ENCODE measurements at places on chromosomes 1 and 21.

GRCh38 chr21:46540087-46540710, 64.7 kb downstream of the S100B start:
- no peak for DNase-seq

DNA sequence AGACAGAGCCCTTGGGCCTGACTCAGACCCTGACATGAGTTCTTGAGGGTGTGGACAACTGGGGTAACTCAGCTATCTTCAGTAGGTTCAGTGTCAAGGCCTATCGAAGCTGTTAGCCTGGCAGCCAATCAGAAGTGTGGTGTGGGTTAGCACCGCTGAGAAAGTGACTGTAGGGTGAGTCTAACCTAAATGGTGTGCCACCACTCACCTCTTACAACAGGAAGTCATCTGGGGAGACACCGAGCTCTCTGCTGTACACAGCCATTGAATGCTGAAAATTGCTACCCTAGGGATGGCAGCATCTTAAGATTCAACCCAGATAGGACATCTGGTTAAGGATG, 44.6 kb downstream of the RASSF5 start:
- peak; percentile 43 for DNase-seq

GRCh38 chr1:28113242-28113572, 24.8 kb upstream of the EYA3 start:
- DNase-seq, result no peak

- DNase-seq, result no peak
Observed at GRCh38 chr21:27333096-27333495, 366.2 kb upstream of the ADAMTS5 start.

GRCh38 chr1:206111271-206111927, 5.8 kb downstream of the AVPR1B start:
- DNase-seq, result no peak

GRCh38 chr1:230151924-230152468, 85.0 kb downstream of the GALNT2 start:
- DNase-seq, result no peak

DNA sequence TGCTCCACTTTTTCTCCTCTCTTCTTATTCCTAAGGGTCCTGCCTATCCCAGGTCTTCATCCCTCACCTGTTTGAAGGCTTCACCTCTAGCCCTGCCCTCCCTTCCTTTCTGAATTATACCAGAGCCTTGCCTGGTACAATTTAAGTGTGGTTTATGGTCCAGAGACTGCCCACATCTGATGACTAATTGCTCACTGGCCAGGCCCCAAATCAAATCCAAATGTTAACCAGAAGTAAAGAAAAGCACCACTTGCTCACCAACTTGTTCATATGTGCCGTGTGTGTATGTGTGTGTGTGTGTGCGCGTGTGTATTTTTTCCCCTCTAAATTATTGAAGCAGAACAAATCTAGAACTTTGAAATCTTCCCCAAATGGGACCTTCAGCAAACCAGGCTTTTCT, 26.4 kb downstream of the MYOM3 start:
- DNase-seq, result no peak

DNA sequence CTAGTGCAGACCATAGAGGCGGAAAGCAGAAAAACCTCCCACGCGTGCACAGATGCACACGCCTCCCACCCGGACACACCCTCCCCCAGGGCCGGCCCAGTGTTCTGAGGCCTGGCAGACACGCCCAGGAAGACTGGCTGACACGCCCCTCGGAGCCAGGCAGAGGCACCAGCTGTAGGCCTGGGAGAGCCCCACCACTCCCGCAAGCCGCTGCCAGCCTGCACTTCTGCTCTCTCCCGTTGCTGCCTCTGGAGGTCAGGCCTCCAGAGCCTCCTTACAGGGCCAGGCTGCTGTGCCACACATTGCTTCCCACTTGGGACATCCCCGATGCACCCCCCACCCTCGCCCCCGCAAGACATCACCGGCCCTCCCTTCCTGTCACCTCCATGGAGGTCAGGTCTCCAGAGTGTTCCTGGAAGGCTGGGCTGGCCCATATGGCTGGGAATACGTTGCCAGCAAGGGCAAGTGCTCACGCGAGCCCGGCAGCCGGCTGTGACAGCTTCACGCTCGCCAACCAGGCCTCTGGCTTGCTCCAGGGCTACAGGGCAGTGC, 40.4 kb downstream of the CASZ1 start:
- peak; percentile 46 for DNase-seq

DNA sequence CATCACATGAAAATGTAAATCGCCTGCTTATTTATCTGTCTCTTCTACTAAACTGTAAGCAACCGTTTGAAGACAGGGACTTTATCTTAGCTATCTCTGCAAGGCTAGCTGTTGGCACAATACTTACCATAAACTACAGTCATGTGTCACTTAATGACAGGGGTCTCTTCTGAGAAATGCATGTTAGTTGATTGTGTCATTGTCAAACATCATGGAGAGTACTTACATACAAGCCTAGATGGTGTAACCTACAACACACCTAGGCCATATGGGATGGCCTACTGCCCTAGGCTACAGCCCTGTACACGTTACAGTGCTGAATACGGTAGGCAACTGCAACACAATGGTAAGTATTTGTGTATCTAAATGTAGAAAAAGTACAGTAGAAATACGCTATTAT, 267.9 kb downstream of the SDCCAG8 start:
- DNase-seq, result no peak

- no peak for DNase-seq
Observed at GRCh38 chr1:22845398-22845935, 127.2 kb downstream of the LACTBL1 start.

DNA sequence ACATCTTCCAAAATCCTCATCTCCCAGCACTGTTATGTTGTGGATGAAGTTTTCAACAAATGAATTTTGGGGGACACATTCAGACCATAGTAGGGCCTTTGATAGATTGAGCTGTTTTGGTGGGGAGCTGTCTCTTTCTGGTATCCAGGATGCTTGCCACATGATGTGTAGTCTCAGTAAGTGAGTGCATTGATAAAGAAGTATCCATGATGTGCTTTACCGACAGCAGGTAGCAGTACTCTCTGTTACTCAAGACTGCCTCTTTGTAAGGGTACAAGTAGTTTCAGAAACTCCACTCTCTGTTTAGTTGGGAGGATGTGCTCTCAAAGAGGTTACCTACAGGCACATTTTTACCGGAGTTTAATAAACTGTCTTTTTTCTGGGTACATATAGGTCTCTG, 26.5 kb downstream of the DYRK1A start:
- DNase-seq, result no peak

DNA sequence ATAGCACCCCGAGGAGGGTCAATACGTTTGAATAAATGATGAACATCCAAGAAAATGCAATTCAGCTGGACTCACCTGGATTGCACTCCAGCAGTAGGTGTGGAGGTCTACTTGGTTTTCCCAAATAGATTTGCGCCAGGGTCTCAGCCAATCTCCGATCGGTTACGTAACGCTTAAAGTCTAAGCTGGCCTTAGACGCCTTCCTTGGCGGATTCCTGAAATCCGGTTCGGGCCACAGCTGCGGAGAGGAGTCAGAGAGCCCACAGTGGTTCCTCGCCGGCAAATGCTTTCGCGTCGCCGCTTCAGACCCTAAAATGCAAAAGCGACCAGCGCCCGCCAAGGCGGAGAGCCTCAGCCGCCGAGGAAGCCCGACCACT, 322 bp downstream of the TFB2M start:
- no peak for DNase-seq

DNA sequence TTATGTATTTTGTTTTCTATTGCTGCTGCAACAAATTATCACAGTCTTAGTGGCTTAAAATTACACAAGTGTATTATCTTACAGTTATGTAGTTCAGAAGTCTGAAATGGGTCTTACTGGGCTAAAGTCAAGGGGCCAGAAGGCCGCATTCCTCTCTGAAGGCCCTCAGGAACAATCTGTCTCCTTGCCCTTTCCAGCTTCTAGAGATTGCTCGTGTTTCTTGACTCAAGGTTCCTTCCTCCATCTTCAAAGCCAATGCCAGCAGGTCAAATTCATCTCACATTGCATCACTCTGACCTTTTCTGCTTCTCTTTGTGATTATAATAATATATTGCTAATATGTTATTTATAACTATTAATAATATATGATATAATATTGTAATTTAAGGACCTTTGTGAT, 97.1 kb downstream of the DIRAS3 start:
- DNase-seq, result no peak

All from stimulated activated CD8-positive, alpha-beta memory T cell treated with anti-CD3 and anti-CD28 coated beads, Interleukin-4, amount 100 ng/mL, for 1 hour (primary cell).